Inflammatory macrophage treated with lipopolysaccharide for 4 hours (primary cell): ENCODE measurements at places on chromosomes 4 and X.

GRCh38 chrX:3526731-3527130 is 180.3 kb upstream of the MXRA5 start:
- DNase-seq: no peak

DNA sequence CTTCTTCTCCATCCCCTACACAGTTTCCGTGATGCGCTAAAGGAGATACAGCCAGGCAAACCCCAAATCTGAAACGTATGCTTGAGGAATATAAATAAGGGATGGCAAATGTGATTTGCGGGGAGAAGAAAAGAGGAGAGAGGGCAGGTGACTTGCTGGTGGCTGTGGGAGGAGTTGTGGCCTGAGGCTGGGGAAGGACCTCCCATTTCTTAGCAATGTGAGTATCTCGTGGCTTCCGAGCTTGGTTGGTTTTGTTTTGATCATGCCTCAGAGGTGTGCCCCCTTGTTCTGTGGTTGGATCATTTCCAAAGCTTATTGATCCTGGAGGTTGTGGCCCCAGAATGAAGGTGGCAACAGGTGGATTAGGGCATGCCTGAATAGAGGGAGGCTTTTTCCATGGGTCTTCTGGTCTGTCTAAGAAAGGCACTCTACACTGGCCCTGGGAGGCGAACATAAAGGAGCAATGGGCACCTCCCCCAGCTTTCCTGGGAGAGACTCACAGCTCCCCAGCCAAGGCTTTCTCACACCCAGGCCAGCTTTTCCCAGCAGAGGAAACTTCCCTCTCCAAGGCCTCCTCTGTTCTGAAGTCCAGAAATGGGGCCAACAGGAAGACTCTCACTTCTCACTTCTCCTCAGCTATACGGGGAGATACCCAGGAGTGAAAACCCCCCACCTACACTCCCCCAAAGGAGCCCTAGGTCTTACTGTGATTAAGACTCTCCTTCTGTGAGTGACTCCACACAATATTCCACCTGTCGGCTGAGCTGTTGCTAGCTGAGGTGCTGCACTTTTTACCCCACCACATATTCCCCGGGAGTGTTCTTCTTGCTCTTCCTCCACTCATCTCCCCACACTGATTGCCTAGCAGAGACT is 40.0 kb downstream of the C4orf51 start:
- no peak for DNase-seq

DNA sequence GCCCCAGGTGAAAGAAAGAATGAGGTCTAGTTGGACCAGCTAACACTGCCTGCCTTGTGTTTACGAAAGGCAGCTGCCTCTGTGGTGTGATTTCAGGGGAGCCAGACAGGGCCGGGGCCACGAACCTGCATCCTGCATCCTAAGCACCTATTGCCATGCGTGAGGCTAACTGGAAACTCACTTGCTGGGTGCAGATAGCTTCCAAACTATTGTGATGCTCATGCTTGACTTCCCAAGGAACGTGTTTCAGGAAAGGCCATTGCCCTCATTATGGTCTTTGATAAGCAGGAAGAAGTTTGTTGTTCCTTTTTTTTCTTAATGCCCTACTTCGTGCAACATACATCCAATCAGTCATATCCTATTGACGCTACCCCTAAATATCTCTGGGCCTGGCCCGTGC is 2.3 kb upstream of the IRF2 start:
- peak; percentile 29 for DNase-seq

GRCh38 chrX:27924718-27925117 is 56.5 kb downstream of the DCAF8L1 start:
- DNase-seq: no peak

DNA sequence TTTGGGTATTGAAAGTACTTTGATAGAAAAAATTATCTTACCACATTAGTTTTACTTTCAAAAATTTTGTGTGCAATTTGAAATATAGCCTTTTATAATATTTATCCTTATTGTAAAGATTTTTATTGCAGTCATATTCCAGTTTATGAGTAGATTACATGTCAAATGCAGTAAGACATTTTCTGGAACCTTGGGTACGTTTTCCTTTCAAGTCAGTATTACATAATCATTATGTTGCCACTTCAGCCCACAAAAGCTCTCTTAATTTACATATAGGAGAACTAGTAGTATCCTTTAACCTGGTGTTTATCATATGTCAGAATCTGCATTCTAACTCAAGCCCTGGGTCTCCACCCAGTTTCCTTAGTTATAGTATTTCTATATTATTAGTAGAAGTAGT is 98.5 kb downstream of the CENPC start:
- DNase-seq: peak; percentile 44

- DNase-seq: no peak
These were observed 40.9 kb upstream of the TBC1D19 start for GRCh38 chr4:26542991-26543390.

DNA sequence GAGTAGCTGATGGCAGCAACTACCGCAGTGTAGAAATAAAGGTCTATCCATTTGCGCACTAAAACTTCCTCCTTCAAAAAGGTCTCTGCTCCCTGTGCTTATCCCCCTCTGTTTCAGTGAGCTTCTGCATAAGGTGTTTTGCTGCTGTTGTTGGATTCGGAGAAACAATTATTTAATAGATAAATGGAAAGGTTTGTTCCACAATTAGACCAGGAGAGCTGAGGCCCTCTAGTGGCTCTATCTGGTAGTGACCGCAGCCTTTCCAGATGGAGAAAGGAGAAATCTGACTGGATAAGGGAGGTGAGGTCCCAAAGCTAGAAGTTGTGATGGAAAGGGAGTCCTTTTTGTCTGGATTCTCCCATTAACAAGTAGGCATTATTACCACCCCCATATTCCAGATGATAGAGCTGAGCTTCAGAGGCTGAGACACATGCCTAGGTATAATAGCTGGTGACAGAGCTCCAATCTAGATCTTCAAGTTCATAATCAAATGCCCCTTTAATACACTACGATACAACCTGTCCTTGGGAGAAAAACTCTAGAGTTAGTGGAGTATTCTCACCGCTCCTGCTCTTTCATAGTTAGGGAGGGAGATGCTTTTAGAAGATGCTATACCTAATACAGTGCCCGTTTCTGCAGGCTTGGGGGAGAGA is 5.1 kb upstream of the GABRQ start:
- DNase-seq: peak; percentile 16

DNA sequence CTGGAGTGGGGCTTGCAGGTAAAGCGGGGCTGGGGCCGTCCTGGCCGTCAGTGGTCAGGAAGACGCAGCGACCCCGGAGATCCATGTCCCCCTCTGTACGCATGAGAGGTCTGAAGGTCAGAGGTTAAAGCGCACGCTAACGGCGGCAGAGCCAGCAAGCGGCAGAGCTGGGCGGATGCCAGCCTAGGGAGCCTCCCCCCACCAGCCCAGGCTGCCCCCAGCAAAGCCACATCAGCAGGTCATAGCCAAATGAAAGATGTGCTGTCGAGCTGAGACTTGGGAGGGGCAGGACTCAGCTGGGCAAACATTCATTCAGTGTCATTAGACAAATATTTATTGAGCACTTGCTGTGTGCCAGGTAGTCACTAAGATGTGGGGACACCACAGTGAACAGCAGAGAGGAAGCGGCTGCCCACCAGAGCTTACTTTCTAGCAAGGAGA is 593 bp upstream of the JAKMIP1 start:
- DNase-seq: no peak

DNA sequence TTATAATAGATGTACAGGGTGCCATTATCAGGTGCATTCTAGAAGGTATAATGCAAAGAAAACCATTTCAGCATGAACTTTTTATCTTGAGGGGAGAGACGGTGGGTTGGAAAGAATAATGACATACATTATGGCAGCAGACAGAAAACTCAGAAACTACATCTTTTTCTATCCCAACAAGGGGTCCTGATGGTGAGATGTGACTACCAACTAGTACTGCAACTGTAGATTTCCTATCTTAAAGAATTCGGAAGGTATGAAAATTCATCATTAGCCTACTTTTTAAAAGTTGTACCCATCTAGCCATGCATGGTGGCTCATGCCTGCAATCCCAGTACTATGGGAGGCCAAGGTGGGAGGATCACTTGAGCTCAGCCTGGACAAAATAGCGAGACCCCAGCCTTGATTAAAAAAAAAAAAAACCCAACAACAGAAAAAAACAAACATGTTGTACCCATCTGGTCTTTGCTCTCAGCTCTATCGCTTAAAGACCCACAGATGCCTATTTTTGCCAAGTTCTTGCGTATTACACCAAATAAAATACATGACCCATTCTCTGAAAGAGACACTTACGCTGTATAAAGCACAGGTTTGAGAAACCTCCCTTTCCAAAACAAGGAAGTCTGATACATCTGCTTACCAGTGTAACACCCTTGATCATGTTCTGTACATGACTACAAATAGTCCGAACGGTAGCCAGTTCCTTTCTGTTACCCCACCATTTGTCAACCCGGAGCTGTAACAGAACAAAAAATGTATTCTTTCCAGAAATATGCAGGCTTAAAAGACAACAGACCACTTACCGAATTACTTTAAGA is 1.6 kb downstream of the RPL9 start:
- no peak for DNase-seq

- no peak for DNase-seq
These were observed 71.4 kb downstream of the TSC22D3 start for GRCh38 chrX:107704181-107704580.

DNA sequence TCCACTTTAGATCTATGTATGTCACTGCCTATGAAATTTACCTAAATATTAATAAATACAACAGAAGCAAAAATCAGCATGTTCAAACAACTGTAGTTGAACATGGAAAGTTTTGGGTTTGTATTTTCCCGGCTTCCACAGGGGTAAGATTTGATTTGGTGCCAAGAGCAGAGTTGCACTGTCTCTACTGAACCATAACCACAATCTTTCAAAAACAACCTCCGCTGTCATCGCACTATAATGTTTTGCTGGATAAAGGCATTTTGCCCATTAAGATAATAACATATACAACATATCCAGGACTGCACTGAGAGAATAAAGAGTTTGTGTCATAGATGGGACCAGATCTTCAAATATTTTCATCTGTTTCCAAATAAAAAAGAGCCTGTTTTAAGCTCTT is 94.9 kb downstream of the TENM3 start:
- no peak for DNase-seq

DNA sequence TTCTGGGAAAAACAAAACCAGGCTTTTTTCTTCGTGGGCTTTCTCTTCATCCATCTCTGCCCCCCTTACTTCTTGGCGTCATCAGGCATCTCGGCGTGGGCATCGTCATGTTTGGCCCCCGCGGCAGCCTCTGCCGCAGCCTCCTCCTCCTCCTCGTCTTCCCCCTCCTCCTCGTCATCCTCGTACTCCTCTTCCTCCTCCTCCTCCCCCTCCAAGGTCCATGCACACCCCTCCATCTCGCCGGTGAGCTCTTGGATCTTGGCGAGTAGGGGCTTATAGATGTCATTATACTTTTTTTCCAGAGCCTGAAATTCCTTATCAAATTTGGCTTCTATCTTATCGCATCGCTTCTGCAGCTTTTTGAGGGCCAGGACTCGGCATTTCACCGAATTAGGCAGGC is 488 bp downstream of the NAP1L5 start:
- no peak for DNase-seq

- peak; percentile 48 for DNase-seq
These were observed 258.1 kb upstream of the NEIL3 start for GRCh38 chr4:177051473-177052060.

DNA sequence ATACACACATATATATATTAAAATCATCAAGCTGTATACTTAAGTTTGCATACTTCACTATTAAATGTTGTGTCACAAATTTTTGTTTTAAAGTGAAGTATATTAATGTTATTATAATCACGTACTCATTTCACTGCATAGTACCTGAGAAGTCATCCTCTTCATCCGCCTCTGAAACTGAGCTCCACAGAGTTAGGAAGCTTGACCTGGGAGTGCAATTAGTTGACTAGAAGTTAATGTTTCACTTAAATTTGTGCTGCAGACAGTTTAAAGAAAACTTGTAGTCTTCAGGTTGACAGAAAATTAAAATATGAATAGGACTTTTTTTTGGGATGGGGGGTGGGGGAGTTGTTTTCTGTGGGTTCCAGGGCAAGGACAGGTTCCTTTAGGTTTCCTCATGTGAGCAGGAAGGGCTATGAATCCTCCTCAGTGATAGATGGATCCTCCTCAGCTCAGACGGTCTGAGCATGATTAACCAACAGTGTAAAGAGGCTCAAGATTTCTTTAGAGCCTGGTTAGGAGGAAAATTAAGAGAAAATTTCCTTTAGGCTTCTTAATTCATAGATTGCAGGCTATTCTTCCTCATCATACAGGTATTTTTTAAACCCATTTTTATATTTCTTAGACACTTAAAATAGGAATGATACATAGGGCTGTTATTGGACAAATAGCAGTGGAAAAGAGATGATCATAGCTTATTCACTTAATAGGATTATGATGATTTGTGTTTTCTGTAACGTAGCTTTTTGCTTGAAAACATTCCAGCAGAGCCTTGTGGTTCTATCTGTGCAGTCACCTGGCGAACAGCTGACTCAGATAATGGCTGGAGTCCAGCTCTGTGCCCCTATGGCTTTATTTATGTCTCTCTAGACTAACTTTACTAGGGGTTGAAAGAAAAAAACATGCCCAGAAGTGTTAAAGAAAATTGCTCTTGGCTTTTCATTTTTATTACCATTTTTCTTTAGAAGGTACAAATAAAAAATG is 102.7 kb downstream of the SLC4A4 start:
- DNase-seq: no peak

GRCh38 chr4:98614662-98615061 is 43.7 kb downstream of the TSPAN5 start:
- DNase-seq: no peak

DNA sequence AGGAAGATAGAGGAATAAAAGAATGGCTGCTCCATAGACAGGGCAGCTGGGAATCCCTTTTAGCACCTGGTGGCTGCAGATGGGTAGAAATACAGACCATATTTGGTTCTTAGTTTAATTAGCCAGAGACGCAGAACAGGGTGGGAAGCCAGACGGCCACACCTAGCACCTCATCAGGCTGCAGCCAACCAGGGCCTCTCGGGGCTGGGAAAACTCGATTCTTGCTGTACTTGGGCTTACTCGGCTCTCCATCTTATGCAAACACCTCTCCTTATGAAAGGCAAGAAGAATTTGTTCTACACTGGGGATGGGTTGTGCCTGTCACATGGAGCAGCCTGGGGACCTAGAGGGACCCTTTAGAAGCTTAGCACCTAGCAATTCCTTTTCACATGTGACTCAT is 19.7 kb downstream of the IRAK1 start:
- DNase-seq: no peak

DNA sequence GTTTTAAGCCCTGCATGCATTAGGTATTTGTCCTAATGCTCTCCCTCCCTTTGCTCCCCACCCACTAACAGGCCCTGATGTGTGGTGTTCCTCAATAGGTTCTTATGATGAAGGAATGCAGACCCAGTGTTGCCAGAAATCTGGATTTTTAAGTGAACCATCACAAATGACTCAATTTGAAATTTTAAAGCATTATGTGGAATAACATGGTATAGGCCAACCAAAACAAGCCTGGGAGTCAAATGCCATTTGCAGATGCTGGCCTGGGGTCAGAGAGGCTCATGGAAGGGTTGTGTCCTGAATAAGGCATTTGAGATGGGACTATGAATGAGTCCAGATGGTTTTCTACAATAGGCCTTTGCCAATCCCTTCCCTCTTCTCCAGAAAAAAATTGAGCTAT is 179.6 kb downstream of the SHROOM3 start:
- DNase-seq: no peak

DNA sequence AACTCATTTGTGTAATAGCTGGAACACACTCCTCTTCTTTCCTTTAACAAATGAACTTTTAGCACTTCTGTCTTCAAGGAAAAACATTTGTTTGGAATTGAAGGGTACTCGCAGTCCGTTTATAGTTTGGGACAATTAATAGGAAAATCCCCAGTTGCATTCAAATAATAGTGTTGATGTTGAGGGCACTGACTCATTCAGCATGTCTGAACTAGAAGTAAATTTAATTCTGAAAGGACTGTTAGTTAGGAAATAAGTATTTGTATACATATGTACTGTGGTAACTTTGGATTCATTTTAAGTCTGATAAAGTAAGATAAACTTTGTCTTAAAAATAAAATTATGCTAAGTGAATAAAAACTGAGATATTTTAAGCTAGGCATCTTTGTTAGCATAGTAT is 27.2 kb downstream of the FAM199X start:
- no peak for DNase-seq
